Osteoblast (primary cell): ENCODE measurements at places on chromosomes 6 and 20. TPM values are rescaled to one million over a fixed set of nuclear protein-coding genes. Genes with fewer than 3 reads are reported as not detected.
A peak's percentile ranks its signal among the peaks of the same experiment; 100 is the strongest.

The SMLR1 gene
- not detected in 2 replicates for total RNA-seq

The FAM209B gene
- 0.36 TPM in 1 of 2 replicates, not detected in the other for total RNA-seq

The CGA gene
- not detected in 2 replicates for total RNA-seq

The VSX1 gene
- total RNA-seq = not detected in 2 replicates

DNA sequence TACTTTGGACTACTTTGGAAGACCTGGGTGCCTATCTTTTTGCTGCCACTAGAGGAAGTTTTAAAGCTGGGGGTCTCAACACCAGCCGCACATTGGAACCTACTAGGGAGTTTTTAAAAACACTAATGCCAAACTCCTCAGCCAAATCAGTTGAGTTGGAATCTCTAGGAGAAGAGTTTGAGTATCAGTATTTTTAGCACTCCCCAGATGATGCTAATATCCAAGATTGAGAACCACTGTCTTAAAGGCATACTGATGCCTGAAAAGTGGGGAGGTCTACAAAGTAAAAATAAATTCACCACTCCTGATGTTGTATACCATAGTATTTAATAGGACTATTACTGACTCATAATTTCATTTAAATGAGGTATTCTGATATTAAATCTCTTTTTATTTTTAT, 62.9 kb upstream of the COL21A1 start:
- DNase-seq = no peak

GRCh38 chr20:8853805-8854338, 215.0 kb upstream of the PLCB4 start:
- peak; percentile 65 for DNase-seq

- DNase-seq = no peak
Measured at GRCh38 chr20:46832555-46832954, 62.1 kb upstream of the EYA2 start.

DNA sequence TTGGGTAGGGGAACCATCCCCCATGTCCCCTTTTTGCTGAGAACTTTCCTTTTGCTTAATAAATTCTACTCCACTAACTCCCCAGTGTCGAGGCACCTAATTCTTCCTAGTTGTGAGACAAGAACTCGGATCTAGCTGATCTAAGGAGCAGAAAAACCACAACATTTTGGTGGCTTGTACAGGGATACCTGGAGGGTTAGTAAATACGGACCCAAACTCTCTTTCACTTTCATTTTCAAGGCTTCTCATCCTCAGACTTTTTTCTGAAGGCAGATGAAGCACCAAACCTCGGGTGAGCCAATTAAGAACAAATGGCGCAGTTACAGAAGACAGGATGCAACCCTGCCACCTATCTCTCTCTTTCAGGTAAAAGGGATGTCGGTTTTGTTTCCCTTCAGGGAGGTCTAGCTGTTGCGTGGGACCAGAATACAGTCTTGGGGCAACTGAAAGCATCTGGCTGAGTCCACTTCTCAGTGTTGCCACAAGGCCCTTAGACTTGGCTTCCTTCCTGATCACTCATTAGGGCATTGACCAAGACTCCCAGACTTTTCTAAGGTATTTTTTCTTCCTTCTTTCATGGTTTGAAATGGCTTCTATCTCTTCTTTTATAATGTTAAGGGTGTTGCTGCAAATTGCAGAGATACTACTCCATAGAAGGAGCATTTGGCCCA, 11.1 kb upstream of the HTR1B start:
- peak; percentile 52 for DNase-seq

DNA sequence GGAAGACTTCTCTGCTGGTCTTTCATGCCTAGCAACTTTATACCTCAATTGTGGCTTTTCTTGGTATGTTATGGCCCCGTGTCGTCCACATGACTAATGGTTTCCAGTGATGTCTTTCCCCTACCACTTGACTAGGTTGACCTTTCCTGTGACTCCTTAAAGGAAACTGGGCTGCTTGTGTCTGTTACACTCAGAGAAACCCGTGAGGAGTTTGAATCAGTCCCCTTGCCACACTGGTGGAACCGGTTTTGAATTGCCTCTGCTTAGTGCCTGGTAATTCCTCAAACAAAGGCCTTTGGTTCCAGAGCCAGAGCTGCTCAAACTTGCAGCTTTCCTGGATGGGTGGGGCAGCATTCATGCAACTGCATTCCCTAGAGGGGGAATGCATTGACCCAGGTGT, 21.9 kb downstream of the ECT2L start:
- no peak for DNase-seq
